ENCODE measurements at places on chromosomes 5 and 9.

DNA sequence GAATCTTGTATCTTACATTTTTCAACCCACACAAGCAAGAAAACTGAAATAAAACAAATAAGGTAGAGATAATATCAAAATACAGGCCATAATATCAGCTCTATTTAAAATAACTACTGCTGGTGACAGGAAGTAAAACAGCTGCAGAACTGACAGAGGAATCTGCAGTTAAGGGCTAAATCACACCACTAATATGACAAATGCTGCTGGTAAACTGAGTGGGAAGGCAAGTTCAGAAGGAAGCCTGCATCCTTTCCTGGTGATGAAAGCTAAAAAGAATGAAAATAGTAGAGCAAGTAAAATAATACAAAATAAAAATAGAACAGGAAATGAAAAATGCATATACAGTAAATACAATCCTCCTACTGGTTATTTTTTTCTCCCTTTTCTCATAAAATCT is 1293.7 kb upstream of the C9orf72 start:
- no peak for DNase-seq

DNA sequence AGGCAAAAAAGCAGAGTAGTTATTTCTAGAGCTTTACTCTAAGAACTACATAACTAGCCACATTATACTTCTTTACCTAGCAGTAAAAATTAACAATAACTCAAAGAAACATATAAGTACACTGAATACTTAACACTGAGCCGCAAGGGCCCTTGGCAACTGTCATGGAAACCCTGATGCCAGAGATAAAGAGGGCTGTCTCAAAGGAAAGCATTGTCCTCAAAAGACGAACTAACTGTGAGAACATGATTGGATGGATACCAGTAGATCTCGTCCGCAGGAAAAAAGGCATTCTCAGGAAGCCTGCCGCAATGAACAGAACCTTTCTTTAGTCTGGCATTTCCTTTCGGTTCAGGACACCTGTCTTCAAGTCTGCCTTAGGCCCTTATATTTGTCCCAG is 379.0 kb upstream of the SLC30A5 start:
- DNase-seq: no peak

GRCh38 chr9:14180093-14180959 is 133.6 kb downstream of the NFIB start:
- no peak for DNase-seq

DNA sequence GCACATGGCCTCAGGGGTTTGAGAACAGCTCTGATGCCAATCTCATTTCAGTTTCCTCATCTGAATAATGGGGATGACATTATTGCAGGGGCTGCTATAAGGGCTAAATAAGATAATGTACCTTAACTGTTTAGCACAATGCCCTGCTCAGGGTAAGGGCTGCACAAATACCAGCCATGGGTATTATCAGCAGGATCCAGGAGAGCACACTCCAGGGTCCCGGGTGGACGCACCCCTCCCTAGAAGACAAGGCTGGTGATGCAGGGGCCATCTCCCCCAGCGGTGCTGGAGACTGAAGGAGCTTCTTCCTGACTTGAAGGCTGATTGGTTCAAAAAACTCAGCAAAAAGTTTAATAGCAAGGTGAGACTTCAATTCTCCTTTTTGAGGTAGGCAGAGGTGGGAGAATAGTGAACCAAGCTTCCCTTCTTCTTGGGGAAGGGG is 2.7 kb upstream of the CXXC5 start:
- no peak for DNase-seq

- no peak for DNase-seq
Measured at GRCh38 chr5:7363067-7363677, 32.8 kb upstream of the ADCY2 start.

DNA sequence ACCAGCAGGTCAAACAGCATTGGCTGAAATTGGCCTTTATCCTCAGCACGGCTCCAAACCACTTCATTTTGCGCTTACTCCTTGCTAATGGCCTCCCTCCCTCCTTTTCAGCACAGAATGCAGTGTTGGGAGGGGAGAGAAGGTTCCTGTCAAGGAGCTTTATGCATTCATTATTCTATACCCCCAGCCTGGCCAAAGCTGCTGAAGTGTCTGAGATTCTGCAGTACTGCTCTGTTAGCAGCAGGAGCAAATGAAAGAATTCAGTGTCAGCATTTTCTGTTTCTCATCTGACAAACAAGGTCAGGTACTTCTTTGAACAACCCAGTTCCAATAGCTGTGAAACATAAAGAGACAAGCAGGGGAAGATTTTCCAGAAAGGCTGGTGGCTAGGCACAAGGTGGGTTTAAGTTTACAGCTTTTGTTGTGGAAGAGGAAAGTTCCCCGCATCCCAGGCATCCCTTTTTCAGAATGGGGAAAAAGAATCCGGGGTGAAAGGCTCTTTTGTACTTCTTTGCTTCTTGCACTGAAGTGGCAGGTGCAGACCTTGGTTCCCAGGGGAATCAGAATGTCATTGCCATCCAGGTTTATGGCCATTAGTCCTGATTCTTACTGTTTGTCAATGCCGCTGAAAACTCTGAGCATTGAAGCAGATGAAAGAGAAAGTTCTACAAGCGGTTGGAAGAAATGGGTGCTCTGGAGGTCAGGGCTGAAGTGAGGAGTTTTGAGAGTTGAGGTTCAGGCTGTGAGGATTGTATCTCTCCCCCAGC is 109.3 kb upstream of the APC start:
- peak; percentile 19 for DNase-seq

DNA sequence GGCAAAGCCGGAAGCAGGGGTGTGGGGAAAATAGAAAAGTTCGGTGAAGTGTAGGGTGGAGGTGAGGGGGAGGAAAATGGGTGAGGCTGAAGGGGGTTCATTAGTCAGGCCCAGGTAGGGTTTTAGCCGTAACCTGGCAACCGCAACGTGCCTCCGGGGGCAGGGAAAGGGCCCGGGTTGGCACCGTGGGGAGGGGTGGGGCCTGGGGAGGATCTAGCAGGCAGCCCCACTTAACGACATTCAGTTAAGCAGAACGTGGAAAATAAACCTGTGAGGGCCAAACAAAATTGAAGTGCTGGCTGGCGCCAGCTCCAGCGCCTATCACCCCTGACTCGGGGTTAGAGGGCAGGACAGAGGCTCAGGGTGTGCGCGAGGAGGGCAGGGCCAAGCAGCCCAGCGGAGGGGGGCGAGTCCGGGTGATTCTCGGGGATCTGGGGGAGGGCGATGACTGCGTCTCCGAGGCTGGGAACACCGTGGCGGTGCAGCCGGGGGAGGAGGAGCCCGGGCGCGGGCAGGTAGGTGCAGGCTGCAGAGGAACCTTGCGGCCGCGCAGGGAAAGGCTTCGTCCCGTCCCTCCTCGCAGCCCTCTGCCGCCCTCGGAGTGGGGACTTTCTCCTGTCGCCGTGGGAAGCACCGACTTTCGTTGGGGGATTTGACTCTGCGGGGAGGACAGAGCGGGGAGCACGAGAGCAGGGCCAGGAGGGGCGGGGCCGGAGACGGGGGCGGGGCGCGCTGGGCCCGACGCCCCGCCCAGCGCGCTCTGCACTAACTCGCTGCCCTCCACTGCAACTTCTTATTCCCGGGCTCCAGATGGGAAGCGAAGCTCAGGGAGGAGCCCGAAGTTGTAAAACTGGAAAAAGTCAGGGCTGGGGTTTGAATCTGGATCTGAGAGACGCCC is 5.1 kb downstream of the RGS14 start:
- DNase-seq: no peak

DNA sequence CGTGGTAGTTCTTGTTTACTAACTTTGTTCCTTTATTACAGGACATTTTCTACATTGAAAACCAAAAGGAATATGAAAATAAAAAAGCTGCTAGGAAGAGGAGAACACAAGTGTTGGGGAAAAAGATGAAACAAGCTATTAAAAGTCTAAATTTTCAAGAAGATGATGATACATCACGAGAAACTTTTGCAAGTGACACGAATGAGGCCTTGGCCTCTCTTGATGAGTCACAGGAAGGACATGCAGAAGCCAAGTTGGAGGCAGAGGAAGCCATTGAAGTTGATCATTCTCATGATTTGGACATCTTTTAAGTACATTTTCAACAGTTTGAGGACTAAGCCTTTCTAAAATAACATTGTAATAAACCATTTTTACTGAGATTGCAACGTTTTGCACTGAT is 23.8 kb downstream of the PHAX start:
- no peak for DNase-seq

GRCh38 chr9:89842267-89842768 is 237.5 kb downstream of the GADD45G start:
- DNase-seq: no peak

DNA sequence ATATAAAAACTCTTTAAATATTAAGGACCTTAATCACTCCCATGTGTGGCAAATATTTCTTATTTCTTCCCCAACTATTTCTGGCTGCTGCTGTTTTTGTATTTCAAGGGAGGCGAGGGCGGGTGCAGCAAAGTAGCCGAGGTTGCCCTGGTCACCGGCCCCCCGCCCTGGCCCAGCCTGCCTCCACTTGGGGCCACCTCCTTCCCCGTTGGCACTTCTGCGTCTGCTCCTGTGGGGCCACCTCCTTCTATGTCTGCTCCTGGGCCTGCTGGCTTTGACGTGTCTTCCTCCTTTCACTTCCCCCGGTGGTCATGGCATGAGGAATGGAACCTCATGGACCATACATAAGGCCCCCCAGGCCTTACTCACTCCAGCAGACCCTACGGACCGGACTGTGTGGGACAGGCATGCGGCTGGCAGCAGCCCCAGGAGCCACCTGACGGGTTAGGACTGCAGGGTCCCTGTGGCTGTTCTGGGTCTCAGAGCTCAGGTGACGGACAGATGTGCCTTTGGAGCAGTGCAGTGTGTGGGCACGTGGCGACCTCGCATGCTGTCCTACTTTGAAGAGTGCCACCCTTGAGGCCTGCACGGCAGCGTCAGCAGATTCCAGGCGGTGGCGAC is 5.8 kb upstream of the ENTPD8 start:
- DNase-seq: no peak

All from NCI-H1417 treated with DMSO at 0.1 percent for 48 hours (cell line).